ENCODE measurements at places on chromosomes 3 and 15. TPM values are rescaled to one million over a fixed set of nuclear protein-coding genes. Genes with fewer than 3 reads are reported as not detected.
A peak's percentile ranks its signal among the peaks of the same experiment; 100 is the strongest.

GRCh38 chr3:69439643-69440270 lies 53.9 kb upstream of the FRMD4B start:
- H3K36me3 ChIP-seq, result no peaks in the 10 kb centered on the region
- no peaks in the 10 kb centered on the region for H3K4me1 ChIP-seq
- H3K27ac ChIP-seq, result no peak overlapping the region
- H3K4me3 ChIP-seq, result no peak overlapping the region

DNA sequence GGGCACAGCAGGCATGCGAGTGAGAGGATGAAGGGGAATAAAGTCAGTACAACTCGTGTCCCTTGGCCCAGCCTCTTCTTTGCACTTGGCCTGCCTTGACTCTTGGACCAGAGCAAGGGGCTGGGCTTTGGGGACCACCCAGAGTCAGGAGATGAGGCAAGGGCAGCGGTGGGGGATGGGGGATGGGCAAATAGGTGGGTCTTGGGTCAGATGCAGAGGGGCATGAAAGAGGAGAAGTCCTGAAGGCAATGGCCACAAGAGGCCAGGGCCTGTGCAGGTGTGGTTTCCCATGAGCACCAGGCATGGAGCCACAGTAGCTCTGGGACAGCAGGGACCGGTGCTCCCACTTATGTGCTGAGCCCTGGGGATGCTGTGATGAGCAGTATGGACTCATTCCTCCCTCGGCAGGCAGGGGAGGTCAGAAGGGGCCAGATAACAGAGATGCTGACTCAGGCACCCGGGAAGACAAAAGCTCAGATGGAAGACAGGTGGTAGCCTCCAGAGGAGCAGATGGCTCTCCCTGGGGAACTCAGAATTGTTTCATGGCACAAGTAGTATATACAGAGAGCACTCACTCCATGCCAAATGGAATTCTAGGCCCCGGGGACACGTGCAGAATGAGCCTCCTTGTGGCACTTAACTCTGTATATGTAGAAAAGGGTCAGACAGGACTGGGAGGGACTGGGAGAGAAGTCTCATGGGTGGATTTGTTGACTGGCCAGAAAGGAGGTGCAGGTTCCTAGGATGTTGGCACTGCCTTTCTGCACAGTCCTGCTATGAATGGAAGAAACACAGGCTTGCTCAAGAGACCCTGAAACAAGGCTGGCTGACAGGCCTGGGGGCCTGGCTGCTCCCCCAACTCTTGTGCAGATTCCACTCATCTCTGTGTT lies 14.3 kb downstream of the ZBTB47 start:
- no peak for DNase-seq
- H3K4me3 ChIP-seq, result no peak overlapping the region
- H3K4me1 ChIP-seq, result no peaks in the 10 kb centered on the region
- H3K27me3 ChIP-seq, result no peaks in the 10 kb centered on the region
- no peak overlapping the region for H3K27ac ChIP-seq
- H3K36me3 ChIP-seq, result no peaks in the 10 kb centered on the region

GRCh38 chr3:133424937-133425869 lies 25.3 kb downstream of the BFSP2 start:
- no peak overlapping the region for H3K4me3 ChIP-seq
- DNase-seq, result peak; percentile 69
- H3K4me1 ChIP-seq, result no peaks in the 10 kb centered on the region

Gene ALS2CL
- 12.9 TPM for total RNA-seq

Gene RFTN1
- 19.6 TPM for total RNA-seq

Gene CYP11A1
- 2.6 TPM for total RNA-seq

DNA sequence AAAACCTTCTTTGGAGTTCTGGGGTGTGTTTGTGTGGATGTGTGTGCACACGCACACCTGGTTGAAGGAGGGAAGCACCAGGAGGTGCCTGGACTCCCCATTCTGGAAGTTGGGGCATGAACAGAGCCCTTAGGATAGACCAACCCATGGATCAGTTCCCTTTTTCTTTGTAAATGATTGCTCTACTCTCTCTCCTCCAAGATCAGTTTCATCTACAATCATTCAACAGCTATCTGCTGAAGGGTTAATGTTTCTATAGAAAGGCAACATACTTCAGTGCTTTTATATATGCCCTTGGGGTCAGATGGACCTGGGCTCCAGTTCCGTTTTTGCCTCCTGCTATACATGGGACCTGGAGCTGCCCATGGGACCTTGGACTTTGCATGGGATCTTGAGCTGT lies 352.1 kb upstream of the CFAP20DC start:
- no peak for DNase-seq
- no peak overlapping the region for H3K27ac ChIP-seq
- no peak overlapping the region for H3K4me3 ChIP-seq
- no peaks in the 10 kb centered on the region for H3K27me3 ChIP-seq
- H3K36me3 ChIP-seq, result no peaks in the 10 kb centered on the region
- no peaks in the 10 kb centered on the region for H3K4me1 ChIP-seq

DNA sequence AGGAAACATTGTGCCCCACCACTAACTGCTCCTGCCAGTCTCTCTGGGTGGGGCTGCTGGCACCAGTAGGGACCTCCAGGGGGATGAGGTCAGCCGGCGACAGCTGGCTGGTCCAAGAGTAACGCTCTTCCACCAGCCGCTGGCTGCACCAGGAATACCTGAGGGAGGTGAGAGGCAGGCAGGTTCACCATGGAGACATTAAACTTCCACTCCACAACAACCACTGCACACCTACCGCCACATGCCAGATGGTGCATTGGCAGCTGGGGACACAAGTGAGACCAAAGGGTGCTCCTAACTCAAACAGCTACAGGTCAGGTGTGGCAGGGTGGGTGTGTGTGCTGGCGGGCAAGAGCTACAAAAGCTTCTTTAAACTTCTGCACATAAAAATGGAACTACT lies 4.5 kb downstream of the POLG start:
- H3K27me3 ChIP-seq, result no peaks in the 10 kb centered on the region
- H3K36me3 ChIP-seq, result peaks cover 79% of the 10 kb centered on the region
- no peak overlapping the region for H3K27ac ChIP-seq
- H3K4me3 ChIP-seq, result no peak overlapping the region
- H3K4me1 ChIP-seq, result peaks cover 20% of the 10 kb centered on the region
- no peak for DNase-seq

Gene CADPS
- not detected for total RNA-seq

GRCh38 chr3:159923956-159924355 lies 64.7 kb upstream of the IL12A start:
- H3K27me3 ChIP-seq, result no peaks in the 10 kb centered on the region
- H3K4me3 ChIP-seq, result no peak overlapping the region
- no peaks in the 10 kb centered on the region for H3K4me1 ChIP-seq
- no peak overlapping the region for H3K27ac ChIP-seq
- no peak for DNase-seq

Gene AGTR1
- 46.5 TPM for total RNA-seq

DNA sequence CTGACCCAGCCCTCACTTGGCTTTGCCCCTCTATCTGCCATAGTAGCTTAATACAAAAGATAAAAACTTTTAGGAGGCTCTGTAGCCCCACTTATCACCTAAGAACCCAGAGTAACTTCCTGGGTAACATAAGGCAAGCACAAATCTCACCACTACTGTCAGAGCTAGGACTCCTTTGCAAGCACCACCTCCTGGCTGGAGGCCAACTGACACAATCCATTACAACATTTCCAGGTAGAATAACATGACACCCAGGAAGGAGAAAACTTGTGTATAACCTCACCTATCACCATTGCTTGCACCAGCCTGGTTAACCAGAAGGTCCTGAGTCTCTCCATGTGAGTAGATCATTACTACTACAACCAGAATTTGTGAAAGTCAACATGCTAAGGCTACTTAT lies 230.0 kb downstream of the TUSC7 start:
- H3K36me3 ChIP-seq, result no peaks in the 10 kb centered on the region
- H3K27me3 ChIP-seq, result no peaks in the 10 kb centered on the region
- no peaks in the 10 kb centered on the region for H3K4me1 ChIP-seq
- H3K27ac ChIP-seq, result no peak overlapping the region
- DNase-seq, result no peak

DNA sequence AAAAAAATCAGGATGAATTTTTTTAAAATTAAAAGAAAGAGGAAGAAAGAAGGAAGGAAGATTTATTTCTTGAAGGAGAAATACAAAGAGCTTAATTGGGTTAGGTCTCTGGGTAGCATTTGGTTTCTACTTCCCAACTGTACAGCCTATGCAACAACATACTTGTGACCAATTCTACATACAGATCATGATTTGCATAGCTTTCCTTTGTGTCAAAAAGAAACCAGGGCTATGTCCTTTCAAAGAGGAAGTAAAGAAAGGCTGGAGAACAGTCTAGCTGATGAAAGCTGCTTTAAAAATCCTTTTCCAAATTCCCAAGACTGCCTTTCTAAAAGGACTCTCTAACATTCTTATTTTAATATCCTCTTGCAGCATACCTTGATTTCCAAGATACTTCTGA lies 6.1 kb upstream of the HGD start:
- H3K36me3 ChIP-seq, result no peaks in the 10 kb centered on the region
- H3K4me3 ChIP-seq, result no peak overlapping the region
- no peak for DNase-seq
- no peaks in the 10 kb centered on the region for H3K27me3 ChIP-seq
- no peaks in the 10 kb centered on the region for H3K4me1 ChIP-seq

DNA sequence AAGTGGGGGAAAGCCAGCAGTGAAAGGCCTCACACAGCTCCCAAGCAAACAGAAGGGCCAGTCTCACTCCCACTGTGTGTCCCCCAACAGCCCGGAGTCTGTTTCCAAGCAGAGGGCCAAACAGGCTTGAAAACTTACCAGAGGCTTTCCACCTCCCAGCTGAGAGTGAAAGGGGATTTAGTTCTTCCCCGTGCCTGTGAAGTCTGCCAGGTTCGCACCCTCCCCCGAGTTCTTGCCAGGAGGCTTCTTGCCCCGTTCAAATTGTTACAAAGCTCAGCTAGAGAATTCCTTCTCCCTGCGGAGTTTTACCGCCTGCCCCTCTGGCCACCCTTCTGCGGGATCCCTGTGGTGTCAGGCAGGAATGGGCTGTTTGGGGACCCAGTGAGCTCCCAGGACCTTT lies 68.0 kb upstream of the WNT7A start:
- H3K27ac ChIP-seq, result no peak overlapping the region
- H3K4me1 ChIP-seq, result no peaks in the 10 kb centered on the region
- no peaks in the 10 kb centered on the region for H3K36me3 ChIP-seq
- no peaks in the 10 kb centered on the region for H3K27me3 ChIP-seq
- no peak overlapping the region for H3K4me3 ChIP-seq
- no peak for DNase-seq

GRCh38 chr3:14876921-14877333 lies 58.2 kb downstream of the FGD5 start:
- no peaks in the 10 kb centered on the region for H3K27me3 ChIP-seq
- peaks cover 15% of the 10 kb centered on the region for H3K4me1 ChIP-seq
- H3K4me3 ChIP-seq, result no peak overlapping the region
- DNase-seq, result peak; percentile 89
- H3K27ac ChIP-seq, result peak overlapping the region; percentile 19

DNA sequence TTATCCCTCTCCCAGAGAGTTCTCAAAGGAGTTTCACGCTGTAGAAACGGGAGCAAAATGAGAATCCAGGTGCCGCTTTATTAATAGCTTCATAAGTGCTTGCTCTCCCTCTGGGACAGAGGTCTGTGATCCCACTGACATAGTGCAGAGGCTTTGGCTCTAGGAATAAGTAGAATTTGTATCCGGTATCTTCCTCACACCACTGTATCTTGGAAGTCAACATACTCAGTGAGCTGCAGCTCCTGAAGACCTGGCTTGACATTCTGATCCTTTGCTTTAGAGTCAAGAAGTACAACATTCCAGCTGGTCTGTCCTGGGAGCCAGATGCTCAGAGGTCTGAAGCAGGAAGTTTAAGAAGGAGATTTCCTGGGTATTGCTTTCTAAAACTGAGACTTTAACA lies 323.0 kb downstream of the LPP start:
- DNase-seq, result no peak
- peaks cover 24% of the 10 kb centered on the region for H3K4me1 ChIP-seq
- no peak overlapping the region for H3K27ac ChIP-seq
- no peak overlapping the region for H3K4me3 ChIP-seq

DNA sequence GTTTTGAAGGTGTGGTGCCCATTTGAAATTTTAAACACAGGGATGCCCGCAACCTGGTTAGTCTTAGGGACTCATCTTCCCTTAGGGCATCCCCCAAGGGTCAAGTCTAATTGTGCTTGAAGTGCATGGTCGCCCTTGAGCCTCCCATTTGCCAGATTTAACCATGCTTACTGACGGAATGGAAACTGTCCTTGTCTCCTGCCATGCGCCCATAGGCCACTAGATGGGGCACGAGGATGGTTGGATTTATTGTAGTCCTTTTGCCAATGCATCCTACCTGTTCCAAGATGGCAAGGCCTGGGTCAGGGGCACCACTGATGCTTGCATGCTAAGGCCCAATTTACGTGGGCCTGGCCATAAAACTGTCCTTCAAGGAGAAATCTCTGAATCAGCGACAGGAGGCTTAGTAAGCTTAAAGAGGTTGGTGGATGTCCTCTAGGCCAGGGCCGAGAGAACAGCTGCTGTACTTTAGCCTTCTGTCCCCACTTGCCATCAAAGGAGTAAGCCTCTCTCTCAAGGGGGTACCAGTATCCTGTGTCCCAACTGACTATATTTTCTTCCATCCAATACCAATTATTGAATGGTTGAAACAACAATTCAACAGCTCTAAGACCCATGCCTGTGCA lies 355.4 kb downstream of the OTOL1 start:
- H3K4me1 ChIP-seq, result no peaks in the 10 kb centered on the region
- peak; percentile 42 for DNase-seq
- H3K4me3 ChIP-seq, result no peak overlapping the region
- H3K36me3 ChIP-seq, result no peaks in the 10 kb centered on the region

DNA sequence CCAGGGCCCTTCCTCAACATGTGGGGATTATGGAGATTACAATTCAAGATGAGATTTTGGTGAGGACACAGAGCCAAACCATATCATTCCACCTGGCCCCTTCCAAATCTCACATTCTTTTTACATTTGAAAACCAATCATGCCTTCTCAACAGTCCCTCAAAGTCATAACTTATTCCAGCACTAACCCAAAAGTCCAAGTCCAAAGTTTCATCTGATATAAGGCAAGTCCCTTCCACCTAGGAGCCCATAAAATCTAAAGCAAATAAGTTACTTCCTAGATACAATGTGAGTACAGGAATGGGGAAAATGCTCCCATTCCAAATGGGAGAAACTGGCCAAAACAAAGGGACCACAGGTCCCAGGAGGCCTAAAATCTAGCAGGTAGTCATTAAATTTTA lies 309.5 kb upstream of the SLITRK3 start:
- H3K4me1 ChIP-seq, result no peaks in the 10 kb centered on the region
- no peak overlapping the region for H3K4me3 ChIP-seq

DNA sequence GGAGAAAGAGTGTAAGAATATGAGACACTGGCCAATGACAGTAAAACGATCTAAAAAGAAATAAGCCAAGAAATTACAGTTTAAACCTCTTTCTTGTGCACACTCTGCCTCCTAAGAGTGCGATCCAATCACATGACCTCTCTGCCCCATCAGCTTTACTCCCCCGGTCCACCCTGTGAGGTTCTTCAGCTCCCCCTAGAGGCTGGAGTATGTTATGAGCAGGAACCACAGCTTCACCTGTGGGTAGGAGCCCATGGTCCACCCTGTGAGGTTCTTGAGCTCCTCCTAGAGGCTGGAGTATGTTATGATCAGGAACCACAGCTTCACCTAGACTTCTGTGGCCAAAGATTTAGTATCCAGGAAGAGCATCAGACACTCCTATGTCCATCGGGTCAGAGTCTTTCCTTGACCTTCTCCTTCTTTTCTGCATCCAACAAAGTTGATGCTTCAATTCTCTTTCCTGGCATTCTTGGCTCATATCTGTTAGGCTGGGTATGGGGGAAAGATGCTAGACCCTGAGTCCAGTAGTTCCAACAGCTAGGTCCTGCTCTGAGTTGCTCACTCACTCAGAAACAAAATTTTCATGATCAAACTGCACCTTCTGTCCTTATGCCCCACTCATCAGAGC lies 164.0 kb downstream of the MINAR1 start:
- no peaks in the 10 kb centered on the region for H3K4me1 ChIP-seq
- DNase-seq, result peak; percentile 64
- no peak overlapping the region for H3K27ac ChIP-seq
- H3K36me3 ChIP-seq, result no peaks in the 10 kb centered on the region
- H3K27me3 ChIP-seq, result no peaks in the 10 kb centered on the region
